ENCODE measurements at places on chromosomes 7 and 10. TPM values are rescaled to one million over a fixed set of nuclear protein-coding genes. Genes with fewer than 3 reads are reported as not detected.

GRCh38 chr7:81902536-81902935 lies 132.7 kb upstream of the HGF start:
- no peak for DNase-seq

- DNase-seq: no peak
Observed at GRCh38 chr7:127782654-127783559, 130.9 kb downstream of the SND1 start.

GRCh38 chr7:116828281-116828680 lies 34.1 kb upstream of the CAPZA2 start:
- DNase-seq: no peak

DNA sequence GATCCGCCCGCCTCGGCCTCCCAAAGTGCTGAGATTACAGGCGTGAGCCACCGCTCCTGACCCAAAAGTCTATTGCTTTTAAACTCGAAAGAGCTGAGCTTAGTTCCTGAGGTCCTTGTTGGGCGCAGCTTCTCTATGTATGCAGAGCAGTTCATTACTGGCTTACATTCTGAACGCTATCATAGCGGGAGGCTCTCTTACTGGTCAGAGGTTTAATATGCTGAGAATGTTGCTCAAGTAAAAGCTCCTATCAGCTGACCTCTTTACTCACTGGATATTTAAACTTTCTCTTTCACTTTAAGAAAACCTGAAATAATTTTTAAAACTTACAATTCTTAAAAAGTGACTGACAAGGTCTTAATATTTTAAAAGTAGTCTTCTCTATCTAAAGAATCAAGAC lies 160.8 kb upstream of the WNT16 start:
- no peak for DNase-seq

GRCh38 chr10:124172181-124172916 lies 79.0 kb upstream of the CHST15 start:
- DNase-seq: no peak

- no peak for DNase-seq
Observed at GRCh38 chr7:157519798-157520244, 183.0 kb downstream of the DNAJB6 start.

DNA sequence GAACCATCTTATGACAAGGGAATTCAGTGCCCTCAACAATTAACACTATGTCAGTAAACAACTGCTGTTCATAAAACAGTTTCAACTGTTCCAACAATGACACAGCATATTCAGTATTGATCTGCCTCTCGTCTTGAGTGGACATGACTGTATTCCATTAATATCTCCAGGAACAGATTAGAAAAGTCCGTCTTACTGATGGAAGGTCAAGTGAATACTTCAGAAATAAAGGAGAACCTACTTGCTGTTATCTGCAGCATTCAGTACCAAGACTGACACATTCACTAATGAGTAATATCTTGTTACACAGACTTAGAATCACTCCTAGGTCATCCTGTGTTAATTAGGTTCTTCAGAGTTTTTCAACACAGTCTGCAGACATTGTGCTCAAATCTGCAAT lies 12.1 kb downstream of the KBTBD2 start:
- DNase-seq: peak; percentile 59

GRCh38 chr10:69636626-69637605 lies 6.9 kb downstream of the FAM241B start:
- DNase-seq: no peak

- no peak for DNase-seq
Observed at GRCh38 chr7:101575721-101576120, 53.4 kb downstream of the MYL10 start.

DNA sequence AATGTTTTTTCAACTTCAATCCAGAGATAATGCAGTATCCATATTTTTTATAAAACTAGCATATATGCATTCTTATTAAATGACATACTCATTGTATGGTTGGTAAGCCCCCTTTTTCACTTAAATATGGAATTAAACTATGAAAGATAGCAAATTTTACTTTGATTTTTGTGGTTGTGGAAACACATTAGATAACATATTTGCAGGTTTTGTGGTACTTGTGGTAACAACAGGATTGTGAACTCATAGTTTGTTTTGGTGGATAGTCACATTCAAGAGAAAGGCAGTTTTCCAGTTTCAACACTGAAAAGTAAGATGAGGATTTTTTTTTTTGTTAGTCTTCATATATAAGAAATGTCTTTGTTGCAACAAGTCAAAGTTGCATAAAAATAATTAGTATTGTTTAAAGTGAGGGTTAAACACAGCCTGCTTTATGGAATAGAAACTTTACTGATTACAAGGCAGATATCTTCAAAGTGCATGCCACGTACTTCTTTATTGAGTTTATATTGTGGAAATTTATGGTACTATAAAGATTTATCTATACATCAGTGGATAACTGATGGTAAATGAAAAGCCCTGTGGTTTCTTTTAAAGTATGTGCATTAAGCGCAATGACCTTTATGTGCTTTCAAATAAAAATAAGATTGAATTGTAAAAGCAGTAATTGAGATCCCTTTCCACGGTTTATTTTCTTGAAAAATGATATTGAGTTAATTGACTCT lies 39.7 kb upstream of the SEMA3D start:
- no peak for DNase-seq

DNA sequence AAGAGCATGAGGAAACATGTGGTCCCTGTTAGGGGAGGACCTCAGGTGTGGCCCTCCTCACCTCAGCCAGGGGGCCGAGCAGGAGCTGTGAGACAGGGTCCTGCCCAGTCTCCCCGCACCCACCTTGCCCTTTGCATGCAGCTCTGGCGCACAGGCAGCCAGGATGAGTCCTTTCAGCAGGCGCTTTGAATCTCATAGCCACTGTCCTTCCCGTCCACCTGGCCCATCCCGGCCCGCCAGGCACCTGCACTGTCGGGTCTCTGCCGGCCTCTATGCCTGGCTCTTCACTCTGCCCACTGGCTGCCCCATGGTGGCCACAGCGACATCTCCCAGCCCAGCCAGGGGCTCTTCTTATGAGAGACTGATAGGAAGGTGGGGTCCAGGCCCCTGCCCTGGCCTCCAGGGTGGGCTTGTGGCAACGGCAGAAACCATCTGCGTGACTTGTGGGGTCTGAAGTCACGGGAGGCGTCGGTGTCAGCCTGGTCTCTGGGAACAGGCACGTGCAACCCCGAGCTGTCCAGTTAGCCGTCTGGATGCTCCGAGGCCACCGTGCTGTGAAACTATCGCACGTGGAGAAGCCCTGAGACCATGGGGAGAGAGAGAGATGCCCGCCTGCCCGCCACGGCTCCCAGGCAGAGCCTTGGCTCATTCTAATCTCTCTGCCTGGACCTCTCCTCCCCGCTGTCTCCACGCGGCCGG lies 37.4 kb downstream of the FOXL3 start:
- no peak for DNase-seq

GRCh38 chr10:112098682-112099081 lies 84.9 kb downstream of the GPAM start:
- no peak for DNase-seq

DNA sequence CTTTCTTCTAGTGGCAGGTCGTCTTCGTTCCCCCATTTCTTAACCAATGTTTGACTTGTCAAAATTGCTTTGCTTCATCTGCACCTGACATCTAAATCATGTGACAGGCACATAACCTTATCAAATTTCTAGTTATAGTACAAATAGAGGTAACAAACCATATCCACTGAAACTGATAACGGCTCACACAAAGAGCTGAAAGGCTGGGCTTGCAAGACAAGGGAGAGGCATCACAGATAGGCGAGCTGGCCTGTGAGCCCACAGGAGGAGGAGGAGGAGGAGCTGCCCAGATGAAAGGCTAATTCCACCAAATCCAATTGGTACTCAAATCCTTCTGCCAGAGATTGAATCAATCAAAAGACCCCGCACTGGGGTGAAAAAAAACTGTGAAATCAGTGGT lies 80.2 kb upstream of the NEBL start:
- no peak for DNase-seq

- no peak for DNase-seq
Observed at GRCh38 chr7:137728426-137728825, 118.3 kb downstream of the DGKI start.

The JCAD gene
- total RNA-seq: 79.7 TPM

The PLAC9 gene
- total RNA-seq: 1.7 TPM

The PHKG1 gene
- total RNA-seq: 1.00 TPM

The RBM20 gene
- not detected for total RNA-seq

The FZD8 gene
- 9.1 TPM for total RNA-seq

The GIMAP1 gene
- 11.8 TPM for total RNA-seq

The VIPR2 gene
- total RNA-seq: not detected

The PLXNA4 gene
- total RNA-seq: 20.4 TPM

The TSPAN33 gene
- not detected for total RNA-seq

Measured in endothelial cell of umbilical vein (primary cell).